ENCODE measurements at places on chromosomes 13 and 19.
A peak's percentile ranks its signal among the peaks of the same experiment; 100 is the strongest.

- DNase-seq: peak; percentile 79
Measured at GRCh38 chr13:109869312-109870237, 83.2 kb upstream of the IRS2 start.

GRCh38 chr13:79155883-79156282, 250.2 kb downstream of the RBM26 start:
- DNase-seq: no peak

- no peak for DNase-seq
Measured at GRCh38 chr19:33168528-33168927, 25.6 kb upstream of the LRP3 start.

DNA sequence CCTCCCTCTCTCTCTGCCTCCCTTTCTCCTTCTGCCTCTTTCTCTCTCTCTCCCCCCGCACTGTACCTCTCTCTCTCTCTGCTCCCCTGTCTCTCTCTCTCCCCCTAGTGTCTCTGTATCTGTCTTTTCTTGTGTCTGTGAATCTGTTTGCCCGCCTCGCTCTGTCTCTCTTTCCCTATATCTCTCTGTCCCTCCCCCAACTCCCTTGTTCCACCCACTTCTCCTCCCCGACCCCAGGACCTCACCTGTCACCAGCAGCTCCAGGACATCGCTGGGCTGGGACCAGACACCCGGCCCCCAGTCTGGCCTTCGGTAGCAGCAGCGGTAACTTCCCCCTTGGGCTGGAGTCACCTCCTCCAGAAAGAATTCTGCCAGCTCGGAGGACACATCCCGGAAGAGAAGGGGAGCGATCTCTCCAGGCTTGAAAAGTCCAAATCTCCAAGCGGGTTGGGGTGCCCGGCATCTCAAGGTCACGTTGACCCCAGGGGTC, 3.9 kb downstream of the OSCAR start:
- peak; percentile 52 for DNase-seq

DNA sequence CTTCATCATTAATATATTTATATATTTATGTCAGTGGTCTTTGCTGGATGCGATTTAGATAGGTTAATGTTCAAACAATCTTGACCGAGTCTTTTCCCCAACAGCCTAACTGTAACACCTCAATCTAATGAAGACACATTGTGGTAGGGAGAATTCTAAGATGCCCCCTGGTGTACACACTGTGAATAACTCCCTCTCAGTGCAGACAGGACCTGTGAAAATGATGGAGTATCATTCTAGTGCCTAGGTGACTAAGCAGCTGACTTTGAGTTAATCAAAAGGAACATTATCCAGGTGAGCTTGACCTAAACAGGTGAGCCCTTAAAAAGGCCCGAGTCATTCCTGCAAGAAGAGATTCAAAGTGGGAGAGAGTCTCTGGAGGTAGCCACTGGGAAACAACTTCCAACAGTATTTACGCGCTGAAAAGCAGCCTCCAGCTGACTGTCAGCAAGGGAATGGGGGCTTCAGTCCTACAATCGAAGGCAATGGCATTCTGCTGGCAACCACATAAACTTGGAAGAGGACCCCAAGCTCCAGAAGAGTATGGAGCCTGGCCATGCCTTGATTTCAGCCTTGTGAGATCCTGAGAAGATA, 28.0 kb upstream of the KBTBD7 start:
- DNase-seq: peak; percentile 54

DNA sequence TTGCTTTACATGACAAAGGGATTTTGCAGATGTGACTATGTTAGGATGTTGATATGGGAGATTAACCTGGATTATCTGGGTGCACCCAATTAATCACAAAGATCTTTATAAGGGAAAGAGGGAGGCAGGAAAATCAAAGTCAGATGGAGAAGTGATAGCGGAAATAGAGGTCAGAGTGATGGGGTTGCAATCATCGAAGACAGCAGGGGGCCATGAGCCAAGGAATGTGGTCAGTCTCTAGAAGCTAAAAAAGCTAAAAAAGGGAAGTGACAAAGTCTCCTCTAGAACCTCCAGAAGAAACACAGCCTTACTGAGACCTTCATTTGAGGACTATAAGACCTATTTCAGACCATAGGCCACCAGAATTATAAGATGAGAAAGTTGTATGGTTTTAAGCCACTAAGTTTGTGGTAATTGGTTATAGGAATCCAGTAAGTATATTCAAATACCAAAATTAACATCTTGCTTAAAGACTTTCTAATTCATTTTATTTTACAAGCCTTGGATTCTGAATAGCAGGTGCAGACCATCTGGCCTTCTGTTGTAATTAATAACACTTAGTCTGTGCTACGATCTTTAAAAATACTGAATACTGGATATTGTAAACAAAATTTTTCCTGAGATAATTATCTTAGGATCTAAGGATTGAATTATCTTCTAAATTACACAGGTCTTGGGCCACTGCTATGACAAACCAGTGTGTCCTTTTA, 493.4 kb upstream of the PCDH20 start:
- DNase-seq: no peak

DNA sequence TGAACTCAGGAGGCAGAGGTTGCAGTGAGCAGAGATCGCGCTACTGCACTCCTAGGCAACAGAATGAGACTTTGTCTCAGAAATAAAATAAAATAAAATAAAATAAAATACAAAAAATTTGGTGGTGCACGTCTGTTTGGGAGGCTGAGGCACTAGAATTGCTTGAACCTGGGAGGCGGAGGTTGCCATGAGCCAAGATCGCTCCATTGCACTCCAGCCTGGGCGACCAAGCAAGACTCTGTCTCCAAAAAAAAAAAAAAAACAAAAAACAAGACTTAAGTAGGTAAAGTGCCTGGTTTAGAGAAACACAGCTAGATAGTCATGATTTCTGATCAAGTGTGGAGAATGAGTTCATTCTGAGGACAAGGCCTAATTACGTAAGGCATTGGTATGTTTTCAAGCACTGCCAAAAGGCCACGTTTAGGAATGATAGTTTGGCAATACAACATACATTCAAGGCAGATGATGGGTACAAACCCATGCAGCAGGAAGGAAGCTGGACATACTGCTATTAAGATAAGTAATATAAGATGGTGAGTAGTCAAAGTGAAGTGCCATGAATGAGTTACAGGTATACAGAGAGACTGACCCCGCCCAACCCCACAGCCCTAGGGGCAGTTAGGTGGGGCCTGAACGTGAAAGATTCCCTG, 4.8 kb upstream of the UCHL3 start:
- no peak for DNase-seq

GRCh38 chr19:15181394-15181793, 19.4 kb downstream of the NOTCH3 start:
- peak; percentile 33 for DNase-seq

GRCh38 chr19:3544742-3545668, 6.0 kb downstream of the TEKTIP1 start:
- DNase-seq: peak; percentile 67

GRCh38 chr13:97544031-97544765, 110.2 kb downstream of the RAP2A start:
- DNase-seq: no peak

DNA sequence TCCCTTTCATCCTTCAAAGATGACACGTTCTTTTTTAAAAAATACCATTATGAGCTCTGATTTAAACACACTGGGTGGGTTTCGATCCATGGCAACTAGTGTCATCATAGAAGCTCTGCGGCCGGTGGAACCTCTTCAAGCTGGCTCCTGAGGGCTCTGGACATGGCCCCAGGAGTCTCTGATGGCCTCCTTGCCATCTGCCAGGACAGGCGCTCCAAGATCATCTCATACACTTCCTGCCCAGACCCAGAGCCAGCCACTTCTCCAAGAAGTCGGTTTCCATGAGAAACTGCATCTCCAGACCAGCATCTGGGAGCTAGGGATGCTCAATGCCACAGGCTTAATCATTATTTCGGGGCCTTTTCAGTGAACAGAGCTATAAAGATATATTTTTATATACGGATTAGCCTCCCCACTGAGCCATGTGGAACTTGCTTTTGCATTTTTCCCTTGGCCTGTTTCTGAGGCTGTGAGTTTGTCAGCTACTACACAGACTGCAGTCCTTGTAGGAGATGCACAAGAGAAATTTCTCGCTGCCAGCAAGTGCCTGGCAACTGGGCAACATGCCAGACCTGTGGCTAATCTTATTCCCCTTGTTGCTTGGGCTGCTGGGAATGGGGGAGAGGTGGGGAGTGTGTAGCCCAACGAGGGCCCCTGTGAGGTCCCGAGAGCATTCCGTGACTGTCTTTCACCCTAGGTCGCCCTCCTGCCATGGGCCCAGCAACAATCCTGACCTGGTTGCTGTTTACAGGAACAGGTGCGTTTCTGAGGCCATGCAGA, 15.9 kb downstream of the SUGP1 start:
- DNase-seq: no peak

GRCh38 chr19:1672038-1672768, 19.8 kb upstream of the TCF3 start:
- peak; percentile 74 for DNase-seq

DNA sequence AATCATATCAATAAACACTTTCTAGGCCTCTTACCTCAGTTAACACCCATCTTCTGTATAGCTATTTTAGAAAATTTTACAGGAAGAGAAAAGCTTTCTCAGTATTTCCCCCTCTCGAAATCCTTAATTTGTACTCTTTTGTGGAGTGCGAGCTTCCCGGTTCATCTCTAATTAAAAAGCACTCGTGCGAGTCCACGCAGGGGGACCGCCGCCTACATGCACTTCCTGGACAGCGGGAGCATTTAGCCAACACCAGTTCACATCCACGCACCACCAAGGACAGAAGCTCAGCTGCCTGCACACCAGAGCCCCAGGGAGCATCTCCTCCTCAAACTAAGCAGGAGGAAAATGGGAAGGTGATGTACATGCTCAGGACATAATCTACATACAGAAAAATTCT, 60.0 kb downstream of the RASA3 start:
- DNase-seq: no peak

- DNase-seq: no peak
Measured at GRCh38 chr13:38204556-38204955, 145.1 kb upstream of the UFM1 start.

DNA sequence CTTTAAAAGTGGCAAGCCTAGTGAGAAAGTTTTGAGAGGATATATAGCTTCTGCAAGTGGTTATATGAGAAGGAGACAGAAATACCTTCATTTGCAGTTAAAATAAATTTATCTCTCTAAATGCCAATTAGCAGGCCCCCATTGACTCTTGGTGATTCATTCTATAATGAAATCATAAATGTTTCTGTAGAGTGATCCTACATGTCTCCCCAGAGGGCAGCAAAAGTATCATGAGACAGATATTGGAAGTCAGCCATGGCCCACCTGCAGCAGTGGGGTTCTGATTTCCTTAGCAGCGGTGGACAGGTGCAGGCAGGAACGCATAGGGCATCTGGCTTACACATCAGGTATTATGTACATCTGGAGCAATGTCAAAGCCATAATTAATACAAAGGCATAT, 385.4 kb upstream of the SLC10A2 start:
- DNase-seq: peak; percentile 49

GRCh38 chr19:17902701-17903100, 30.1 kb upstream of the CCDC124 start:
- no peak for DNase-seq

- DNase-seq: no peak
Measured at GRCh38 chr13:110331362-110331761, 24.3 kb downstream of the COL4A2 start.

DNA sequence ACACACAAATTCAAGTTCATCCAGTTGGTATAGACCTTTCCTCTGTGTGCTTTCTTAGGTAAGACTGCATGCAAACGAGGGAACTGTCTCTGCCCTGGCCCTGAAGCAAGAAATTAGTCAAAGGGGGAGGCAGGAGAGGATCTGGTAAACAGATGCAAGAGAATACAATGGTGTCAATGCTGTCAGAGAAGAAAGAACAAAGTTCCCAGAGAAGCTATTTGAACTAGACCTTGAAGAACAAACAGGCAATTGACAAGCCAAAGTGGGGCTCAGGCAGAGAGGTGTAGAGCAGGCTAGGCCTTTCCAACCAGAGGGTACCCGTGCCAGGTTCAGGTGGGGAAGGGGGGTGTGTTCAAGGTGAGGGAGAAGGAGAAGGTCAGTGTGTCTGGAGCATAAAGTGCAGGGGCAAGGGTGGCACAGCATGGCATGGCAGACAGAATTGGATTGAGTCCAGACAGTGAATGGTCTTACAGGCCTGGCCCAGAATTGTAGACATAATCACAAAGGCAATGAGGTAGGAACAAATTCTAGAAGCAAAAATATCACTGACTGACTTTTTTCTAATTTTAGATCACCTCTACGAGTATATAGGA, 95.0 kb upstream of the STARD13 start:
- no peak for DNase-seq

GRCh38 chr13:111859354-111860230, 207.4 kb upstream of the SOX1 start:
- DNase-seq: no peak

- peak; percentile 82 for DNase-seq
Measured at GRCh38 chr19:44876930-44877535, 14.0 kb upstream of the TOMM40 start.

DNA sequence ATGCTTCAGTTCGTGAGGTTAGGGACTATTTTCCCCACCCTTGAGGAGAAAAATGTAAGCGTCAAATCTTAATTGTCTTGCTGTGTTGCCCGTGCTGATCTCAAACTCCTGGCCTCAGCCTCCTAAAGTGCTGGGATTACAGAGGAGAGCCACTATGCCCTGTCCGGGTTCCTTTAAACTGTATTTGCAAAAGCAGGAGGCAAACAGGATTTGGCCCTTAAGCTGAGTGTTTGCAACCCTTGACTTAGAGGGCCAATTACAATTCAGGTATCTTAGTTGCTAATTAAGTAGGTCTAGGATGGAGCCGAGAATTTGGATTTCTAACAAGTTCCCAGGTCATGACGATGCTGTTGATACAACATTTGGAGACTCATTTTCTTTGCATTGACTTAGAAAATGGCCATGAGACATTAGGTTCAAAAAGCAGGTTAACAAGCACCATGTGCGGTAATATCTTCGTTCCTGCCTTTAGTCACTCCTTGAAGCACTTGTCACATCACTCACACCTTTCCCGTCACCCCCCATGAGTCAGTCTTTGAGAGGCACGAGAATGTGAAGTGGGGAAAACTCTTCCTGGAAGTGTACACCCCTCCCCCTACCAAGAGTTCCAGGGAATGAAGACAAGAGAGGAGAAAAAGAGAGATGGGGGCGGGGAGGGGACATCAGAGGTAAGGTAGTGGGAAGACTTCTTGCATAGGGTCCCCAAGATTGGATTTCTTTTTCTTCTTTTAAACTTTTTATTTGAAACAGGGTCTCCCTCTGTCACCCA, 2.6 kb downstream of the NAPSA start:
- no peak for DNase-seq

- no peak for DNase-seq
Measured at GRCh38 chr13:40969169-40969901, 49.8 kb downstream of the ELF1 start.
